ENCODE measurements at places on chromosomes 11 and 22. TPM values are rescaled to one million over a fixed set of nuclear protein-coding genes. Genes with fewer than 3 reads are reported as not detected.

- DNase-seq, result no peak
- H3K27ac ChIP-seq, result peak within 1 kb of the TSS; percentile 67
- H3K27me3 ChIP-seq, result no peaks in the 10 kb centered on the region
- H3K4me1 ChIP-seq, result peaks cover 60% of the 10 kb centered on the region
- peak within 1 kb of the TSS; percentile 56 for H3K4me3 ChIP-seq
These were observed at the start of gene TUB for GRCh38 chr11:8080674-8081590. TUB (plus strand) TSS chr11:8081211; CDS start chr11:8081511, 300 bp downstream.

DNA sequence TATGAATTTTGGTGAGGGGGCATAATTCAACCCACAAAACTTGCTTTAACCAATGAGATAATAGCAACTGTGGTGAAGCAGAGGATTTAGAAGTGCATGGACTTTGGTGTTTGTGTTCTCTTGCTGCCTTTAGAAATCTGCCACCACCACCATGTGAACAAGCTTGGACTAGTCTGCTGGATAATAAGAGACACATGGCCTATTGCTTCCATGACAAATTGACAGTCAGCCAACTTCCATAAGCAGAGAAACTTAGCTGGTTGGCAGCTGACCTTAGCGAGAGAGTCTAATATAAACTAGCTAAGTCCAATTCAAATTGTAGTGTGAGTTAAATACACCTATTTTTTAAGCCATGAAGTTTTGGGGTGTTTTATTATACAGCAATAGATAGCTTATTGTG lies 482.1 kb upstream of the ANO5 start:
- H3K27me3 ChIP-seq, result no peaks in the 10 kb centered on the region
- no peak overlapping the region for H3K27ac ChIP-seq
- H3K4me3 ChIP-seq, result no peak overlapping the region
- H3K36me3 ChIP-seq, result no peaks in the 10 kb centered on the region

GRCh38 chr11:33933602-33934001 lies 41.7 kb upstream of the LMO2 start:
- H3K4me3 ChIP-seq, result no peak overlapping the region
- no peaks in the 10 kb centered on the region for H3K27me3 ChIP-seq
- no peak for DNase-seq
- no peaks in the 10 kb centered on the region for H3K36me3 ChIP-seq
- peaks cover 28% of the 10 kb centered on the region for H3K4me1 ChIP-seq

- H3K36me3 ChIP-seq, result peaks cover 12% of the 10 kb centered on the region
- no peak overlapping the region for H3K27ac ChIP-seq
- H3K4me1 ChIP-seq, result no peaks in the 10 kb centered on the region
- H3K27me3 ChIP-seq, result no peaks in the 10 kb centered on the region
- DNase-seq, result no peak
These were observed 72.9 kb downstream of the PISD start for GRCh38 chr22:31588970-31589675.

DNA sequence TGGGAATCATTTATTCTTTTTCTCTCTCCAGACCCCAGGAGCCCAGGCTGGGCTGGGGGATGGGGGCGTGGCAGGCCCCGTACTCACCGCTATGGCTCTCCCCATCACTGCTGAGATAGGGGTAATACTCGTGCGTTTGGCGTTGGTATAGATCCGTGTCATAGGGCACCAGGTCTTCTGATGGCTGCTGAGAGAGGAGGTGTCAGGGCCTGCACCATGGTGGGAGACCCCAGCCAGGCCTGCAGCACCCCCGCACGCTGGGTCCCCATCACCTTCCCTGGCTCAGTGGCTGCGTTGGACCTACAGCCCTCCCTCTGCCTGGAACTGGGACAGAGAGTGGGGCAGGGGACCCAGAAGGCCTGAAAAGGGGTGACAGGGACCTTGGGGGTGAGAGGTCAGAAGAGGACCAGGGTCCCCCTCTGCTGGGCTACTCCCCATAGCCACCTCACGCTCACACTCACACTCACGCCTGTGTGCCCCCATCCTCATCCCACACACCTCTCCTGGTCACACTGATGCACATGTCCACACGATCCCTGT lies 2.7 kb downstream of the SPI1 start:
- H3K4me3 ChIP-seq, result no peak overlapping the region
- no peaks in the 10 kb centered on the region for H3K27me3 ChIP-seq
- peaks cover 9% of the 10 kb centered on the region for H3K4me1 ChIP-seq
- no peak for DNase-seq

GRCh38 chr11:74935285-74935684 lies 13.6 kb downstream of the XRRA1 start:
- no peak overlapping the region for H3K4me3 ChIP-seq
- DNase-seq, result no peak
- no peak overlapping the region for H3K27ac ChIP-seq

DNA sequence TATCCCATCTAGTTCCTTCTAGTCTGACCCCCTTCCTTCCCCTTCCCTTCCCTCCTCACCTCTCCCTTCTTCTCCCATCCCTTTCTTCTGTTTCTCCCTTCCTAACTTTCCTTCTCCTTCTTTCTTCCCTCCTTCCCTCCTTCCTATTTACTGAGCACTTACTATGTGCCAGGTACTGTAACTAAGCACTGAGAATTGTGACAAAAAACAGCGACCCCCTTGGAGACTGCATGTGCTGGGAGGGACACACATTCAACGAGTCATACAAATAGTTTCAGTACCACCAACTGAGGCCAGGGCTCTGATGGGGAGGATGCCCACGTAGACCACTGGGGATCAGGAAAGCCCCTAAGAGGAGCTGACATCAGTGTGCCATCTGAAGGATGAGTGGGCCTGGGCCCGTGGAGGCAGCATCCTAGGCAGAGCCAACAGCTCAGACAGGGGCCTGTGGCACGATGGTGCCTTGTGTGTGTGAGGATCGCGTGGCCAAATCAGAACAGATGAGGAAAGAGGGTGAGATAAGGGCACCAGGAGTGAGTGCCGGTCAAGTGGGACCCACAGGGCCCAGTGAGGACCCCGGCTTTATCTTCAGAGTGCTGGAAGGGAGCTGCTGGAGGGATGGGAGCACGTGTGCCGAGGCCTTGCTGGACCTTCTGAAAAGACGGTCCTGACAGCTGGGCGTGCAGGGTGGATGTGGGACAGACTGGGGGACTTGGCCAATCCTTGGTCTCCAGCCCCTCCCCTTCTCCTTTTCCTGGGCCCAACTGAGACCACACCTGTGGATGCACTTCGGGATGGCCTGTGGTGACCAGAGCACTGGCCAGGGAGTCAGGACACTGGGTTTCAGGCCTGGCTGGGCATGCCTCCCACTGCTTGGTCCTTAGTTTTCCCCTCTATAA lies 38.4 kb upstream of the CRYBB3 start:
- no peak overlapping the region for H3K4me3 ChIP-seq
- no peak overlapping the region for H3K27ac ChIP-seq
- no peaks in the 10 kb centered on the region for H3K27me3 ChIP-seq
- no peak for DNase-seq

DNA sequence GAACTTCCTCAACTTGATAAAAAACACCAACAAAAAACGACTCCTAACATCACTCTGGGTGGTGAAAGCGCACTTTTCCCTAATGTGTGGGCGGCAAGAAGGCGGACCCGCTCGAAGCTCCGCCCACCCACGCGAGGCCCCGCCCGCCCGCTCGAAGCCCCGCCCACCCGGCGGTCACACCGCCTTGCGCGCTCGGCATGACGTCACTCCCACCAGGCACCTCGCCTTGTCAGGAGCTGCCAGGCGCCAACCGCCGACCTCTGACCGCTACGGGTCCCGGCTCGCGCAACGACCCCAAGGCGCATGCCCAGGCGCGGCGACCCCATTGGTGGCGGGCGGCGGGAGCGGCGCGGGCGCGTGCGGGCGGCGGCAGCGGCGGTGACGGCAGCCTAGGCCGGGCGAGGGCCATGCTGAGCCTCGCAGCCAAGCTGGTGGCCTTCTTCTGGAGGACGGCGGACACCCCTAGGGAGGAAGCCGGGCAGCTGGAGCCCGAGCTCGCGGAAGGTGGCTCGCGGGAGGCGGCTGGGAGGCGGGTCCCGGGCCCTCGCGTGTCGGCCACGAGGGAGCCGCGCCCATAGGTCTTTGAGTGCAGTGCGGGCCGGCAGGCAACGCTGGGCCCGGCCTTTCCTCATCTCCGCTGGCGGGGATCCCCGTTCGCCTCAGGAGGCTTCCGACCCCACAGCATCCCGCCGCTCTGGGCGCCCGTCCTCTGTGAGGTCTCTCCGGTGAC lies at the start of gene MOV10L1:
Gene MOV10L1 (plus strand): TSS at position 325 of the 730 bp plus-strand sequence. CDS start 83 bp downstream, at position 408.
- peaks cover 5% of the 10 kb centered on the region for H3K36me3 ChIP-seq
- H3K27me3 ChIP-seq, result no peaks in the 10 kb centered on the region
- H3K4me3 ChIP-seq, result no peak within 1 kb of the TSS
- no peak within 1 kb of the TSS for H3K27ac ChIP-seq
- H3K4me1 ChIP-seq, result peaks cover 18% of the 10 kb centered on the region

DNA sequence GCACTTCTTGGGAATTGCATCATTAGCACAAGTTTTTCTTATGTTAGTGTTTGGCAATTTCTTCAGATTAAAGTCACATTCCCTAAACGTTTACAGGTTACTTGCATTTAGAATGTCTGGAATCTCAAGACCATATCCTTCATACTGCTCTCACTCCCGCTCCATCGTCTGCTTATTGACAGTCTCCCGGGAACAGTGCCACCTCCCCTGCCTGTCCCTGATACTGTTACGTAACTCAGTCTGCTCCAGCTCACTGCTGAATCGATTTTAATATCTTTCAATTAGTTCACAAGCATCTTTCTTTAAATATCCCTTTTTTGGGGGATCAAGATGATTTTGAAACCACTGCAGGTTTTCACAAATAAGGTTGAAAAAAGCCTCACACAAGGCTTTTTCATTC lies 48.2 kb downstream of the GLYATL2 start:
- no peak overlapping the region for H3K27ac ChIP-seq
- H3K4me3 ChIP-seq, result no peak overlapping the region
- no peak for DNase-seq

DNA sequence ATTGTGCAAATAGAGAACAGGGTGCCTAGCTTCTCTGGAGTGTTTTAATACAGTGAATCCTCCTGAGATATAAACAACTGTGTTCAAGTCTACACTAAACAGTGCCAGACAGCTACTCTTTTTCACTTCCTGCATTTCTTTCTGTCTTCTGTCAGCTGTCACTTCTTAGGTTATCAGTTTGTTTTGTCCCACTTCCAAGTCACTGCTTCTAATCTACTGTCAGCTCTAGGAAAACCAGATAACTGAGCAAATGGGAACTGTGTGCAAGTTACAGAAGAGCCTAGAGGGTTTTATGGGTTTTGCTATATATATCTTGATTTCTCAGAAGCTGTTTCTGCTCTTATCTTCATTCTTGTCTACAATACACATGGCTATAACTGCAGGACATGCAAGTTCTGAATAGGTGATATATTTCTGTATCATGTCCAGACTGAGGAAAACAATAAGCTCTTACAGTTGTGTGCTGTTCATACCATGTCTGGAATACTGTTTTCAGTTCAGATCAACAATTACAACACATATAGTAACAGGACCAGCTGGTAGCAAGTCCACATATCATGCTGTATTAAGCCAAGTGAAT lies 5.8 kb downstream of the PITPNB start:
- H3K27me3 ChIP-seq, result no peaks in the 10 kb centered on the region
- no peak overlapping the region for H3K27ac ChIP-seq
- H3K4me3 ChIP-seq, result no peak overlapping the region
- peaks cover 7% of the 10 kb centered on the region for H3K36me3 ChIP-seq
- no peak for DNase-seq

DNA sequence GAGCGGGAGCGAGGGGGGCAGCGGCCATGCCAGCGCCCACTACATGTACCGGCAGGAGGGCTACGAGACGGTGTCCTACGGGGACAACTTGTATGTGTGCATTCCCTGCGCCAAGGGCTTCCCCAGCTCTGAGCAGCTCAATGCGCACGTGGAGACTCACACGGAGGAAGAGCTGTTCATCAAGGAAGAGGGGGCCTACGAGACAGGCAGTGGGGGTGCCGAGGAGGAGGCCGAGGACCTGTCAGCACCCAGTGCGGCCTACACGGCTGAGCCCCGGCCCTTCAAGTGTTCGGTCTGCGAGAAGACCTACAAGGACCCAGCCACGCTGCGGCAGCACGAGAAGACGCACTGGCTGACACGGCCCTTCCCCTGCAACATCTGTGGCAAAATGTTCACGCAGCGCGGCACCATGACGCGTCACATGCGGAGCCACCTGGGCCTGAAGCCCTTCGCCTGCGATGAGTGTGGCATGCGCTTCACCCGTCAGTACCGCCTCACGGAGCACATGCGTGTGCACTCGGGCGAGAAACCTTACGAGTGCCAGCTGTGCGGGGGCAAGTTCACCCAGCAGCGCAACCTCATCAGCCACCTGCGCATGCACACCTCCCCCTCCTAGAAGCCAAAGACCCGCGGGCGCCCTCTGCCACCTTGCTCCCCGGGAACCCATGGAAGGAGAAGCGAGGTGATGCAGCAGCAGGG lies 20.9 kb upstream of the TMEM191C start:
- peaks cover 28% of the 10 kb centered on the region for H3K4me1 ChIP-seq
- no peak overlapping the region for H3K4me3 ChIP-seq
- H3K36me3 ChIP-seq, result peaks cover 75% of the 10 kb centered on the region
- H3K27me3 ChIP-seq, result no peaks in the 10 kb centered on the region
- no peak overlapping the region for H3K27ac ChIP-seq
- DNase-seq, result no peak

GRCh38 chr22:38032681-38033521 lies 24.3 kb upstream of the PICK1 start:
- H3K36me3 ChIP-seq, result peaks cover 16% of the 10 kb centered on the region
- H3K27me3 ChIP-seq, result no peaks in the 10 kb centered on the region
- no peak overlapping the region for H3K4me3 ChIP-seq
- H3K27ac ChIP-seq, result peak overlapping the region; percentile 92

DNA sequence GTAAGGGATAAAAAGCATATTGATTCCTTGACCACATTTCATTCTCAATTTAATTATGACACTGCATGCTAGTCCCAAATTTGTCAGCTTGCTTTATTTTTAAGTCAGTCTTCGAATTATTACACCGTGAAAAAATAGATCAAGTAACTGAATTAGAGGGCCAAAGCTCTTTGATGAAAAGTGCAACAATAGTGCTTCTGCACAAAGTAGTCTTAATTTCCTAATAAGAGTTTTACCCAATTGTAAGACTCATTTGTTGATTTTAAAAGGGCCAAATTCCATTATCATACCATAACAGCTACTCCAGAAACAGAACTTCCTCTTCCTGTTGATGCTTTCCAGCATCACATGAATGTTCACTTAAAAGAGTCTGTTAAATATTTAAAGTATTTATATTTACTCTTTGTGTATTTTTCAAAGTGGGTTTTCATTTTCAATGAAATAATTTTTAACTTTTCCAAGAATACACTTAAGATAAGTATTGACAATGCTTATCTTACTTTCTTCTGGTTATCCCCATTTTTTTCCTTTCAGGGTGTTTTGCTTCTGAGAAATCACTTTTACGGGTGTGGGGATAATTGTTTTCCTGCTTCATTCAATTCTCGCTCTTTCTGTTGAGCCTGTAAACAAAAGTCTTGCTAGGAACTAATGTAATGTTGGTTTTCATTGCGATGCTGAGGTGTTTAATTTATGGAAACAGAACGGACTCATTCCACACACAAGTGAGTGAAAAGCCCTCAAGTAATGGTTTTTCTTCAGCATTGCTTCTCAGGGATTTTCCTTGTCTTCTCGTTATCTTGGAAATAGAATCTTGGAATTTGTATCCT lies 2.1 kb downstream of the ARHGEF12 start:
- peak overlapping the region; percentile 92 for H3K27ac ChIP-seq
- no peaks in the 10 kb centered on the region for H3K36me3 ChIP-seq
- no peaks in the 10 kb centered on the region for H3K27me3 ChIP-seq

The TBX10 gene
- not detected for total RNA-seq

The NTM gene
- 69.3 TPM for total RNA-seq

The RFPL2 gene
- total RNA-seq, result 1.8 TPM

The MS4A12 gene
- total RNA-seq, result not detected

The KLHL35 gene
- total RNA-seq, result 6.1 TPM

The LIN7C gene
- 167 TPM for total RNA-seq

The EHF gene
- 7.5 TPM for total RNA-seq

The HSPB2 gene
- 3.0 TPM for total RNA-seq
